ENCODE measurements at places on chromosomes 3 and 15. TPM values are rescaled to one million over a fixed set of nuclear protein-coding genes. Genes with fewer than 3 reads are reported as not detected.

The HYAL1 gene
- 2.8 TPM for total RNA-seq

The AZI2 gene
- 83.3 TPM for total RNA-seq

The GALNT15 gene
- total RNA-seq, result 5.0 TPM

The GOLGA6L22 gene
- not detected for total RNA-seq

The PRSS50 gene
- 0.31 TPM for total RNA-seq

The SLC6A1 gene
- total RNA-seq, result 93.0 TPM

The ZPLD1 gene
- total RNA-seq, result not detected

The GOLGA6L7 gene
- total RNA-seq, result not detected

The KCNAB1 gene
- total RNA-seq, result 14.1 TPM

The ASB14 gene
- not detected for total RNA-seq

The FANCI gene
- 16.9 TPM for total RNA-seq

The PCLAF gene
- 5.9 TPM for total RNA-seq

The COLQ gene
- total RNA-seq, result 14.4 TPM

The POPDC2 gene
- total RNA-seq, result 2.5 TPM

The ROPN1B gene
- total RNA-seq, result 0.94 TPM

The PTH1R gene
- total RNA-seq, result 1.6 TPM

The SAMD7 gene
- total RNA-seq, result not detected

The CD80 gene
- not detected for total RNA-seq

The LTF gene
- total RNA-seq, result 0.63 TPM

The GRIP2 gene
- 22.5 TPM for total RNA-seq

The MYH15 gene
- 0.63 TPM for total RNA-seq

The TMEM108 gene
- total RNA-seq, result 54.1 TPM

The PRR20G gene
- not detected for total RNA-seq

The PPP1R14D gene
- total RNA-seq, result not detected

The MYO5A gene
- total RNA-seq, result 258 TPM

The CCDC9B gene
- total RNA-seq, result 4.4 TPM

The DOCK3 gene
- 60.7 TPM for total RNA-seq

The PIGBOS1 gene
- 9.7 TPM for total RNA-seq

The DAZL gene
- not detected for total RNA-seq

The IL17RB gene
- 2.2 TPM for total RNA-seq

The CAMP gene
- total RNA-seq, result not detected

The RAD51 gene
- 1.9 TPM for total RNA-seq

The CLDN16 gene
- 0.63 TPM for total RNA-seq

The MFAP1 gene
- total RNA-seq, result 21.0 TPM

The DAG1 gene
- total RNA-seq, result 30.7 TPM

The TMEM40 gene
- total RNA-seq, result not detected

The IQCH gene
- 2.8 TPM for total RNA-seq

The SGO1 gene
- 4.1 TPM for total RNA-seq

The LXN gene
- total RNA-seq, result 9.7 TPM

The GCHFR gene
- total RNA-seq, result 4.4 TPM

The SPPL2A gene
- 54.5 TPM for total RNA-seq

The LINS1 gene
- 62.6 TPM for total RNA-seq

The TRPM1 gene
- total RNA-seq, result not detected

The SPTSSB gene
- 4.1 TPM for total RNA-seq

The KBTBD8 gene
- total RNA-seq, result 13.8 TPM

The C3orf85 gene
- not detected for total RNA-seq

The CLSTN2 gene
- 33.2 TPM for total RNA-seq

The FEZF2 gene
- total RNA-seq, result 19.1 TPM

The LRRC2 gene
- total RNA-seq, result 5.9 TPM

The NR1I2 gene
- total RNA-seq, result 0.63 TPM

The SERINC4 gene
- not detected for total RNA-seq

The NOX5 gene
- 0.63 TPM for total RNA-seq

The AEN gene
- total RNA-seq, result 4.7 TPM

The TMEM207 gene
- not detected for total RNA-seq

The MEGF11 gene
- total RNA-seq, result 3.8 TPM

The SEMA3B gene
- total RNA-seq, result 5.3 TPM

The RYR3 gene
- 48.8 TPM for total RNA-seq

The ZNF502 gene
- total RNA-seq, result 14.1 TPM

Measured in parietal lobe (tissue), 2 donors.